Suprapubic skin (tissue), 4 donors: ENCODE measurements at places on chromosomes 1 and 21. TPM values are rescaled to one million over a fixed set of nuclear protein-coding genes. Genes with fewer than 3 reads are reported as not detected.

The RGS13 gene
- not detected for total RNA-seq

- H3K4me3 ChIP-seq = no peak overlapping the region
- no peak for DNase-seq
- no peak overlapping the region for H3K27ac ChIP-seq
- H3K4me1 ChIP-seq = no peaks in the 10 kb centered on the region
- H3K27me3 ChIP-seq = no peaks in the 10 kb centered on the region
These were observed 60.4 kb upstream of the GORAB start for GRCh38 chr1:170471398-170472053.

GRCh38 chr21:45923146-45923545 is 58.4 kb upstream of the COL6A1 start:
- DNase-seq = no peak
- H3K36me3 ChIP-seq = no peaks in the 10 kb centered on the region
- H3K4me1 ChIP-seq = peaks cover 6% of the 10 kb centered on the region
- H3K27ac ChIP-seq = no peak overlapping the region
- H3K4me3 ChIP-seq = no peak overlapping the region

The KIRREL1 gene
- 12.5 TPM for total RNA-seq

DNA sequence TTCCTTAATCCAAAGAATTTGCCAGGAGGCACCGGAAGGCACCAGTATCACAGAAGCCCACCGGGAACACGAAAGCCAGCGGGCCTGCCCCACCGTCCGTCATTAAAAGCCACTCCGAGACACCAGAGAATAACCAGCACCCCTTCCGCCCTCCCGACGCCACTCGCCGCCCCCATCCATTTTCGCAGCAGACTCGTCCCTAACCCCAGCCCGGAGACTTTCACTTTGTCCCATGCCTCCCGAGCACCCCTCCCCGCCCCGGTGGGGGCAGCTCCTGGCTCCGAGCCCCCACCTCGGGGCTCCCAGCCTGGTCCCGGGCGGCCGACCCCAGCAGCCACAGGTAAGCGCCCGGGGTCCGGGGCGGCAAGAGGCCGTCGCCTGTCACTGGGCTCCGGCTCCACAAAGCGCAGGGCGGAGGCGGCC is 105.4 kb downstream of the SLC45A1 start:
- H3K36me3 ChIP-seq = peaks cover 18% of the 10 kb centered on the region
- DNase-seq = peak; percentile 75
- H3K4me1 ChIP-seq = peaks cover 56% of the 10 kb centered on the region

DNA sequence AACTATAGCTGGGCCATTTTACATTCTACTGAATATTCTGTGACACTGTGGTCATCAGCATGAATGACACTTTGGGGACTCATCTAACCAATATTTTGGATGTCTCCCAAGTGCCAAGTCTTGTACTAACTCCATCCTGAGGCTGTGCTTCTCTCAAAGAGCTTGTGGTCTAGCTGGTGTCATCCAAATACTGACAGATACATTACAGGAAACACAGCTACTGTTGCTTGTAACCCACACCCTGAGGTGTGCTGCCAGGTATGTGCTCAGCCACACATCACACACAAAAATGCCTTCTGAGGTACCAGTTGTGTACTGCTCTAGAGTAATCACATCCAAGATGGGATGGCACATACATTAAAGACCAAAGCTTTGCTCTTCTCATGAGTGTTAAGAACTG is 81.6 kb downstream of the ST6GALNAC5 start:
- H3K27ac ChIP-seq = no peak overlapping the region
- H3K4me3 ChIP-seq = no peak overlapping the region
- no peaks in the 10 kb centered on the region for H3K36me3 ChIP-seq
- H3K4me1 ChIP-seq = no peaks in the 10 kb centered on the region

GRCh38 chr1:40017951-40018575 is 22.5 kb upstream of the CAP1 start:
- no peaks in the 10 kb centered on the region for H3K4me1 ChIP-seq
- no peaks in the 10 kb centered on the region for H3K27me3 ChIP-seq
- H3K36me3 ChIP-seq = no peaks in the 10 kb centered on the region
- no peak overlapping the region for H3K4me3 ChIP-seq

The TUT4 gene
- 232 TPM for total RNA-seq

- no peaks in the 10 kb centered on the region for H3K36me3 ChIP-seq
- H3K27ac ChIP-seq = no peak overlapping the region
- peaks cover 10% of the 10 kb centered on the region for H3K4me1 ChIP-seq
- H3K27me3 ChIP-seq = no peaks in the 10 kb centered on the region
These were observed 91.3 kb upstream of the LYST start for GRCh38 chr1:235958021-235958420.

GRCh38 chr1:158534496-158534895 is 19.7 kb downstream of the OR6Y1 start:
- no peaks in the 10 kb centered on the region for H3K27me3 ChIP-seq
- no peak for DNase-seq
- no peak overlapping the region for H3K4me3 ChIP-seq
- H3K36me3 ChIP-seq = no peaks in the 10 kb centered on the region

The NEK2 gene
- 3.6 TPM for total RNA-seq
